ENCODE measurements at places on chromosomes 2 and 18. TPM values are rescaled to one million over a fixed set of nuclear protein-coding genes. Genes with fewer than 3 reads are reported as not detected.

COL6A3 gene
- total RNA-seq: 194 TPM

RTTN gene
- 15.3 TPM for total RNA-seq

GRCh38 chr2:194700116-194700515 is 956.9 kb upstream of the SLC39A10 start:
- no peak for DNase-seq

DNA sequence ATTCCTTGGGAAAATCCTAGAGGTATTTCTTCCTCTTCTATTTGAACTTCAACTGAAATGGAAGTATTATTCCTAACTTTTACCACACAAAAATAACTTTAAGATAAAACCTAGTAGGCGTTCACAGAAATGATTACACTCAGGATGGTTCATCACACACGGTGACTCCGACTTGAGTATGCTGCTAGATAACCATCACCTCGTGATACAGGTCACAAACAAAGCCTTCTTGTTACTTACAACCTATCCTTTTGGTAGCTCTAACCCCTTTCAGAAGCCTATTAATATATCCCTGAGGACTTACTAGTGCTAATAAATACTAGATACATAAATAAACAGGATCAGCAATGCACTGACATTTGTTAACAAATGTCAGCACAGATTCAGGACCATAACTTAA is 101.0 kb upstream of the DNER start:
- no peak for DNase-seq

GRCh38 chr2:121489284-121489683 is 41.4 kb upstream of the RNU4ATAC start:
- DNase-seq: no peak

GRCh38 chr2:8534729-8535468 is 147.0 kb upstream of the ID2 start:
- peak; percentile 52 for DNase-seq

DNA sequence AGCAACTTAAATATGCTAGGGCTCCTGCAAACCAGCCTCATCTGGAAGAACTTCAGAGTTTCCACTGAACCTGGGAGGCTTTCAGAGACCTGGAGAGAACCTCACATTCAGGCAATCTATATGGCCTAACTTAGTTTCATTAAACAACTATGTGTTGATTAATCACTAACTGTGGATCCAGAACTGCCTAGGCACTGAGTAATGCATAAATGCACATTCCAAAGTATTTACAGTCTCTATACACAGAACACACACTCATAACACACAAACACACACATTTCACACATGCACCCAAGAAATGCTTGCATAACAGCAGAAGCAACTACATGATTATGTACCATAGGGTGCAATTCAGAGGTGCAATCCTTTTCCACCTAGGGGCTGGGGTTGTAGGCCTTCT is 552.8 kb downstream of the BCL11A start:
- no peak for DNase-seq

DNA sequence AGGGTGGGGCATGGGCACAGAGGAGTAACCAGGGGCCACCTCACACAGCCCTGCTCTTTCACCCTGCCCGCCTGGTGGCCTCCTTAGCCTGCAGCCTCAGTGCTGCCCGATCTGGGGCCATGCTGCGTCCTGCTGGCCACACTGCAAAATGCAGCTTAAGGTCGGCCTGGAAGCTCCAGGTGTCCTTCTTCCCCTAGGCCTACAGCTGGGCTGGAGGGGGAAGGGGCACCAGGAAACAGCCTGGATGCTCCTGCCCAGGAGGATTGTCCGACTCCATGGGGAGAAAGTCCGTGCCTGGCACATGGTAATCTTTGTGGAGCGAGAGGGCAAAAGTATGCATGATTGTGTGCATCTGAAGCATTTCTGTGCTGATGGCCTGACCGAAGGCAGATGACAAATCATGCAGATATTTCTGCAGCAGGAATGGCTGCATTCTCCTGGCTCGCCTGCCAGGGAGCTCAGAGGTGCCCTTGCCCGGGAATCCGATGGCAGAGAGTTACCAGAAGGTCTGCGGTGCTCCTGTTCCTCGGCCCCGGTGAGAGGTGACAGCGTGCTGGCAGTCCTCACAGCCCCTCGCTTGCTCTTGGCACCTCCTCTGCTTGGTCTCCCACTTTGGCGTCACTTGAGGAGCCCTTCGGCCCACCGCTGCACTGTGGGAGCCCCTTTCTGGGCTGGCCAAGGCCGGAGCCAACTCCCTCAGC is 12.8 kb upstream of the ALPP start:
- peak; percentile 35 for DNase-seq

DNA sequence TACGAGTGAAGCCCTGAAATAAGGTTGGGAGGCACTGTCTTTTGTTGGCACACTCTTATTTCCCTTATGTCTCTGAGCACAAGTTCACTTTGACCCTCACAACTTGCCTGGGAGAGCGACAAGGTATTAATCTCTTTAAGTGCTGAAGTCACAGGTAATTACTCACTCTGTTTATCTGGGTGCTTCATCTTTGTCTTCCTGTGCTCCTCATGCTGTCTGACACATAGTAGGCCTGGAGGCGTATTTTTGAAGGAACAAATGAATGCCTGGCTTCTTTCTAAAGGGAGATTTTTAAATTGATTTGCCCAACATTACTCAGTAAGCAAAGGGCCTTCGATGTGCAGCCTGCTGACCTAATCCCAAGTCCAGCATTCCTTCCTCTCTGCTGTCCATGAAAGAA is 507.1 kb upstream of the TNP1 start:
- DNase-seq: no peak

GRCh38 chr2:129813404-129813803 is 166.1 kb upstream of the RAB6C start:
- DNase-seq: no peak

- no peak for DNase-seq
Observed at GRCh38 chr18:46387441-46388131, 269.4 kb downstream of the LOXHD1 start.

DNA sequence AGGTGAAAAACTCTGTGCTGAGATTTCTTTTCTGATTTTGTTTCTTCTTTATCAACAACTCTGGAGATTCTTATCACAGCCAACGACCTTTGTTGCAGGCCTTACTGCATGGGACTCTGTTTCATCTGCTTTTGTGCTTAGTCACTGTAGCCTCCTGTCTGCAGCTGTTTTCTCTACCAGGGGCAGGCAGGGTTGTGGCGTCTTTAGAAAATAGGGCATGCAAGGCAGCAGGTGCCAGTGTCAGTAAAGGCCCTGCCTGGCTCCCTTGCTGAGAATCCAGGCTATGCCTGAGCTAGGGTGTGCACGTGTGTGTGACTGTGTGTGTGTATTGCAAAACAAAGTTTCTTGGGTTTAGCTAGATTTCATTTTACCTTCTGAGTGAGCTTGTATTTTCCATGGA is 14.6 kb upstream of the SLC9A2 start:
- peak; percentile 31 for DNase-seq

DNA sequence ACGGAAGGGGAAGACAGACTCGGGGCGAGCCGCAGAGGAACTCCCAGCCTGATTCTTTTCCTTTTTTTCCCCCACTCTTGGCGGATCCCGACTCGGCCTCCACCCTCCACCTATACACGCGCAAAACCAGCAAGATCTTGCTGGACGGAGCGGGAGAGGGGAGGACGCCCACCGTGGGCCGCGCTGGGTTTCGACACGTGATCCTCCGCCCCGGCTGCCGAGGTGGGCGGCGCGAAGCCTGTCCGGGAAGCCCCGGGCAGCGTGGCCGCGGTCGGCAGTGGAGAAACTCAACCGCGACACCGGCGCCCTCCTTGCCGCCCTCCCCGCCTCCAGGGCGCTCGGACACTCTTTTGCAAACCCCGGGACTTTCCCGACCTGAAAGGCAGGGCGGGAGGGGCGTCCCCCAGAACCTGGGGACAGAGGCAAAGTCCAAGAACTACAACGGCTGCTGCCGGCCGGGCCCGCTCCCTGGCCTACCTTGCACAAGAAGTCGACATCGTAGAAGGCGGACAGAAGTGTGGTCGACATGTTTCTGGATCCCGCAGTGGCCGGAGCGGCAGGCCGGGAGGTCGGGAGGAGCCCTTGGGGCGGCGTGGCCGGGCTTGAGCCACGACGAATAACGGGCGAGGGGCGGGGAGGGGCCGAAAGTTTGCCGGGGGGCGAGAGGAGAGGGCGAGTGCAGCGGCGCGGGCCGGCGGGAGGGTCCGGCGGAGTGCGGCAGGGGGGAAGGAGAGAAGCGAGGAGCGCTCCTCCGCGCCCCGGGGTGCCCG is 433 bp downstream of the ZFP36L2 start:
- DNase-seq: peak; percentile 73

- DNase-seq: no peak
Observed at GRCh38 chr2:173760553-173760952, 204.6 kb downstream of the SP3 start.

GRCh38 chr18:36543991-36544725 is 246.6 kb downstream of the FHOD3 start:
- no peak for DNase-seq

GRCh38 chr2:39867268-39867667 is 88.2 kb upstream of the THUMPD2 start:
- DNase-seq: no peak

GRCh38 chr18:4586731-4587130 is 131.6 kb upstream of the DLGAP1 start:
- DNase-seq: no peak

- DNase-seq: no peak
Observed at GRCh38 chr18:70672581-70672980, 383.7 kb downstream of the SOCS6 start.

GRCh38 chr2:186431306-186431705 is 54.8 kb upstream of the ZC3H15 start:
- DNase-seq: peak; percentile 12

Data from mucosa of descending colon (tissue), 3 donors.